ENCODE measurements at places on chromosomes 11 and 22. TPM values are rescaled to one million over a fixed set of nuclear protein-coding genes. Genes with fewer than 3 reads are reported as not detected.

- H3K4me3 ChIP-seq, result no peak overlapping the region
- H3K27me3 ChIP-seq, result no peaks in the 10 kb centered on the region
- no peak overlapping the region for H3K27ac ChIP-seq
- peaks cover 27% of the 10 kb centered on the region for H3K4me1 ChIP-seq
These were observed 42.7 kb downstream of the LGR4 start for GRCh38 chr11:27429761-27430393.

DNA sequence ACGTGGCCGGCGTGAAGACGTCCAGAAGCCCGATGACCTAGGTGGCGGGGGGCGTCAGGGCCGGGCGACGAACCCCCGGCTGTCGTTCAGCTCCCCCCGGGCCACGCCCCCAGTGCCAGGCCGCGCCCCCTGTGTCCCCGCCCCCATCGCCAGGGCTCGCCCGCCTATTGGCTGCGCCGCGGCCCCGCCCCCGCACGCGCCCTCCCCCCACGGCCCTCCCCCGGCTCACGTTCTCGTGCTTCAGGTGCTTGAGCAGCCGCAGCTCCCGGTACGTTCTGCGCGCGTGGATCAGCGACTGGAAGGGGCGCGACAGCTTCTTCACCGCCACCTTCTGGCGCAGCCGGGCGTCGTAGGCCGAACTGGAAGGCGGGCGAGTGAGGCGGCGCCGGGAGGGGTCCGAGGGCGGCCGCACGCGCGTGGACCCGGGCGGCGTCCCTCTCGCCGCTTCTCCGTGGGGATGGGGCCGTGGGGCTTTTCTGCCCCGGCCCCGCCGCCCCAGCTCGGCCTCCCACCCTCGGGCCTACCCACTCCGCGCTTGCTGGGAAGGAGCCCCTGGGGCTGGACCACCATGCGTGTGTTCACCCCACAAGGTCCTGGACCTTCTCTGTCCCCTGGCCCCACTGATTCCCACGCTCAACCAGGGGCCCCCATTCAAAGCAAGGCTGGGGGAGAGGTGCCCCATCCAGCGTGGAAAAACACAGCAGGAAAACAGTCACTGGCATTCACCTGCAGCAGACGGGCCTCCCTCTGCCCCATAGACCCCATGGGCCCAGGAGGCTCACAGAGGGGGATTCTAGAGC lies 2.4 kb downstream of the MAPK11 start:
- peak overlapping the region; percentile 66 for H3K27ac ChIP-seq
- no peaks in the 10 kb centered on the region for H3K36me3 ChIP-seq
- H3K4me1 ChIP-seq, result peaks cover 25% of the 10 kb centered on the region
- no peaks in the 10 kb centered on the region for H3K27me3 ChIP-seq
- DNase-seq, result no peak

DNA sequence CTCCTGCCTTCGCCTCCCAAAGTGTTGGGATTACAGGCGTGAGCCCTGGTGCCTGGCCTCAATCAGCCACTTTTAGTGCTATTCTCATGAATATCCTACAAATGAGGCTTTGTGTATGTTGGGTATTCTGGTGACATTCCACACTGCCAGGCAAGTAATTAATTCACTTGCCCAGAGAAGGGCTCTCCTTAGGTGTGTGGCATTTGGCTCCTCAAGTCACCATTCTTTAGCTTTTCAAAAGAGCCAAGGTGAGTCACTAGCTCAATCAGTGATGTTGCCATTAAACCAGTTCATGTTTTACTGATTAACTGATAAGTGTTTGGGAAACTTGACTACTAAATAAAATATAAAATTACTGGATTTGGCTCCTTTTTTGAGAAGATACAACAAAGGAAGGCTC lies 52.2 kb downstream of the SLC25A17 start:
- DNase-seq, result no peak
- H3K27me3 ChIP-seq, result no peaks in the 10 kb centered on the region
- peaks cover 16% of the 10 kb centered on the region for H3K36me3 ChIP-seq
- no peak overlapping the region for H3K27ac ChIP-seq
- no peaks in the 10 kb centered on the region for H3K4me1 ChIP-seq
- no peak overlapping the region for H3K4me3 ChIP-seq

- H3K4me1 ChIP-seq, result peaks cover 7% of the 10 kb centered on the region
- no peak for DNase-seq
- no peaks in the 10 kb centered on the region for H3K27me3 ChIP-seq
- H3K27ac ChIP-seq, result peak overlapping the region; percentile 91
- H3K36me3 ChIP-seq, result no peaks in the 10 kb centered on the region
These were observed 294 bp upstream of the MTMR3 start for GRCh38 chr22:29882716-29883044.

GRCh38 chr22:19568337-19569275 lies 44.4 kb upstream of the CLDN5 start:
- peaks cover 9% of the 10 kb centered on the region for H3K27me3 ChIP-seq
- H3K36me3 ChIP-seq, result peaks cover 7% of the 10 kb centered on the region

DNA sequence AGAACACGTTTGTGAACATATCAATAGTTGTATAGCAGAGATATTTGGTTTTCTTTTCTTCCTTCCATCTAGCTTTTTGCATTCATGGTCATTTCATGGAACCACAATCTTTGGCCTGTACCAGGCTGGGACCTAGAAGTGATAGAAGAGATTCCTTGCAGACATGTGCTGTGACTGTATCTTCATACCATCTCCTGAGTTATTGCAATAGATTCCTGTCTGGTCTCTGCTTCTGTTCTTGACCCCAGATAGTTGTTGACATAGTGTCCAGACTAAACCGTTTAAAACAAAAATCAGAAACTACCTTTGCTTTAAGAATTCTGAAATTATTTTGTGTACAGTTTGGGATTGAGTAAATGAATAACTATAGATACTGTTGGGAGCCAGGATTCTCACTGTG lies 16.8 kb downstream of the PANX1 start:
- H3K36me3 ChIP-seq, result peaks cover 4% of the 10 kb centered on the region
- no peaks in the 10 kb centered on the region for H3K27me3 ChIP-seq
- peaks cover 67% of the 10 kb centered on the region for H3K4me1 ChIP-seq
- H3K4me3 ChIP-seq, result no peak overlapping the region
- DNase-seq, result no peak

DNA sequence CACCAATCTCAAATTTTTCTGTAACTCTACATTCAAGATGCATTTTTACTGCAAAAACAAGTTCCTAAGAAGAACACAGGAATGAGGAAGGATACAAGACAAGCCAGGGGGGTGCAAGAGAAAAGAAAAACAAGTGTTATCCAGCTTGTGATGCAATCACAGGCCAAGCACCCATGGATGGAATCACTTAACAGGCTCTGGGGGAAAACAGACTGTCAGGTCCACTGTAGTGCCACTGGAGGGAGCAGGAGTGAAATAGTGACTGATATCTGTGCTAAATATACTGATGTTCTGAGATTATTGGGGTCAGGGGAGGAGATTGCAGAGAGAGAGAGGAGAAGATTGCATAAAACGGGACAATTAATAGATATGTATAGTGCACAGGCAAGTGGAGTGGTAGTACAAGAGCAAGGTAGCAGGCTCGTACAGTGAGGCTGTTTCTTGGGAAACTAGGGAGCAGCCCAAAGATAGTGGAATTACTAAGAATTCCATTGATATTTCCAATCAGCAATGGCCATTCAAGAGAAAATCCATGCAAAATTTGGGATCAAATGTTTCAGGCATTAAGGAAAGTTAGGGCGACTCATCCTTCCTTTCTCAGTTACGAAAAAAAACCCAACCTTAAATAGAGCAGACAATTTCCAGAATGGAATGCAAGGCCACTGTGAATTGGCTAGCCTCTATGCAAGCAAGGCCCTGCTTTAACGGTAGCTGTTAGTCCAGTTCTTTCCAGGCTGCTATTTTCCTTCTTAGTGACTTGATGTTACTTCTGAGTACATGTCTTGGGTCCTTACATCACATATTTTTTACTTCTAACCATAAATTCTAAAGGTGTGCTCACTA lies 52.2 kb upstream of the CEP126 start:
- H3K4me3 ChIP-seq, result no peak overlapping the region
- peaks cover 50% of the 10 kb centered on the region for H3K4me1 ChIP-seq
- peaks cover 3% of the 10 kb centered on the region for H3K36me3 ChIP-seq
- peak overlapping the region; percentile 92 for H3K27ac ChIP-seq

- no peak overlapping the region for H3K27ac ChIP-seq
- H3K36me3 ChIP-seq, result no peaks in the 10 kb centered on the region
- H3K4me1 ChIP-seq, result peaks cover 16% of the 10 kb centered on the region
These were observed 8.9 kb downstream of the PISD start for GRCh38 chr22:31652911-31653684.

DNA sequence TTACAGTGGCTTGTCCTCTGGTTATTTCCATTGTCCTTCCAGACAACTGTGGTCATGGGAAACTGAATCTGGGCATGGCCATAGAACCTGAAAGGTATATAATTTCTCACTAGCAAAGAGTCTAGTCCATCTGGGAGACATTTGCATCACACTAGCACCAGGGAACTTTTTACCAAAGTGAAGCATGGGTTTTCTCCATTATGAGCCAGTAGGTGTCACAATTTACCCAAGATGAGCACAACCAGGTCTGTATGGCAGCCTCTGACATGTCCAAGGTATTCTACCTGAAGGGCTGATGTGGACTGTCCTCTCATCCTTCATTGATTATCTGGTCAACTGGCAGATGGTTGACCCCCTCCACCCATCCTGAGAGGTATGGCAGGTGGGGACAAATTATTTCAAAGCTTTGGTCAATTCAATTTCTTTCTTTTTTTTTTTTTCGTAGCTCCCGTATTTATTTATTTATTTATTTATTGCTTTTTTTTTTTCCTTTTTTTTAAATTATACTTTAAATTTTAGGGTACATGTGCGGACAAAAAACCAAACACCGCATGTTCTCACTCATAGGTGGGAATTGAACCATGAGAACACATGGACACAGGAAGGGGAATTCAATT lies 425.9 kb downstream of the TMEM135 start:
- no peak overlapping the region for H3K4me3 ChIP-seq
- peaks cover 17% of the 10 kb centered on the region for H3K27me3 ChIP-seq
- DNase-seq, result no peak
- H3K4me1 ChIP-seq, result no peaks in the 10 kb centered on the region
- no peaks in the 10 kb centered on the region for H3K36me3 ChIP-seq

DNA sequence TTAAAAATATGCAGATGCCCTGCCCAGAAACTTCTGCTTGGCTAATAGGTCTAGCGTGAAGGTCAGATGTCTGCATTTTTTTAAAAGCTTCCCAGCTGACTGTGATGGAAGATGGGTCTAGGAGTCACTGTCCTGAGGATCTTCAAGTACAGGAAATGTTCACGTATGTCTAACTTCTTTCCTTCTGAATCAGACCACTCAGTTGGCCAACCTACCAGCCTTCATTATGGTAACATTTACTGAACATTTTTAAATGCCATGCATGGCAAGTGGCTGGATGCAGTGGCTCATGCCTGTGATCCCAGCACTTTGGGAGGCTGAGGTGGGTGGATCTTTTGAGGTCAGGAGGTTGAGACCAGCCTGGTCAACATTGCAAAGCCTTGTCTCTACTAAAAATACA lies 1.1 kb upstream of the PRG2 start:
- H3K27ac ChIP-seq, result no peak overlapping the region
- H3K4me1 ChIP-seq, result no peaks in the 10 kb centered on the region
- H3K36me3 ChIP-seq, result no peaks in the 10 kb centered on the region
- no peak for DNase-seq
- H3K27me3 ChIP-seq, result peaks cover 52% of the 10 kb centered on the region

DNA sequence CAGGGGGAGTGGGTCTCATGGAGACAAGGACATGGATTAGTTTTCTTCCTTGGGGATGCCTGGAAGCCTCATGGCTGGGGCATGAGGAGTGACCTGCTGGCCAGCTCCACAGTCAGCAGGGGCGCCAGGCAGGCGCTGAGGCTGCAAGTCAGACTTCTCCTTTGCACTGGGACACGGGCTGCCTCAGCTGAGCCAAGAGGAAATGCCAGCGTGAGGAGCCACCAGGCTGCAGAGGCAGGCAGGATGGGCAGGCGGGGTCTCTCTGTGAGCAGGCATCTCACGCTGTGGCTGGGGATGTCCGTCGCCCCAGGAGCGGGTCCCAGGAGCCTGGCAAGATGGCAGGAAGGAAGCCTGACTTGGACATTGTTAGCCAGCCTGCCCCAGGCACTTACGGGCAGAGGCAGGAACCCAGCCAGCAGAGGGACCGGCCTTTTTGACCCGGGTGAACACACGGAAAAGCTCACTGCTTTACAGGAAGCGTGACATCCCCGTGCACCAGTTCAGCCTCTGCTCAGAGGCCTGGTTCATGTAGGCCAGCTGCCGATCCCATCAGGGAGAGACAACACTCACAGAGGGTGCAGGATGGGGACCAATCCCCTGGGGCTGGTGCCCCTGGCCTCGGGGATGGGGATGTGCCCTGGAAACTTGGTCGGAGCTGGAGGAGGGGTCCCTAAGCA lies 10.2 kb downstream of the GNB1L start:
- peaks cover 25% of the 10 kb centered on the region for H3K4me1 ChIP-seq
- peak; percentile 95 for DNase-seq
- H3K27ac ChIP-seq, result peak overlapping the region; percentile 81
- H3K4me3 ChIP-seq, result peak overlapping the region; percentile 34

Gene RCOR2
- 3.8 TPM for total RNA-seq

Gene BEST1
- 1.3 TPM for total RNA-seq

Gene WEE1
- total RNA-seq, result 31.2 TPM

Gene MUC5AC
- total RNA-seq, result not detected

Gene GGT1
- total RNA-seq, result 1.5 TPM

Gene FOLR3
- not detected for total RNA-seq

Gene CCDC89
- total RNA-seq, result 0.26 TPM
